Natural killer cell treated with Interleukin-12 subunit alpha and Interleukin-12 subunit beta and Interleukin-15 and Interleukin-18, amount 100 ng/mL, for 72 hours (primary cell): ENCODE measurements at places on chromosomes 13 and 19. TPM values are rescaled to one million over a fixed set of nuclear protein-coding genes. Genes with fewer than 3 reads are reported as not detected.
A peak's percentile ranks its signal among the peaks of the same experiment; 100 is the strongest.

The WDR87 gene
- not detected for total RNA-seq

DNA sequence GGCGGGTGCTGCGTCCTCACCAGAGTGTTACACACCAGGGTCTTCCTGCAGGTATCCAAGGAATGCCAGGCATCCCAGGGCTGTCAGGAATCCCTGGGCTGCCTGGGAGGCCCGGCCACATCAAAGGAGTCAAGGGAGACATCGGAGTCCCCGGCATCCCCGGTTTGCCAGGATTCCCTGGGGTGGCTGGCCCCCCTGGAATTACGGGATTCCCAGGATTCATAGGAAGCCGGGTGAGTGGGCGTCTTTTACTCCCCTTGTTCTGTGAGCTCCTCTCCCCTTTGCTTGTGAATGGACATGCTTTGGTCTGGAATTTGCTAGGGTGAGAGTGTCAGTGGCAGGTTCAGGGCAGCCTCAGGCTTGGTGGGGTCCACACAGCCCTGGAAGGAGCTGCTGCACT, 75.9 kb downstream of the RAB20 start:
- H3K4me1 ChIP-seq = no peaks in the 10 kb centered on the region
- no peaks in the 10 kb centered on the region for H3K36me3 ChIP-seq
- peak; percentile 52 for DNase-seq
- no peaks in the 10 kb centered on the region for H3K27me3 ChIP-seq
- H3K4me3 ChIP-seq = no peak overlapping the region
- no peak overlapping the region for H3K27ac ChIP-seq

The TMEM161A gene
- 38.1 TPM for total RNA-seq

DNA sequence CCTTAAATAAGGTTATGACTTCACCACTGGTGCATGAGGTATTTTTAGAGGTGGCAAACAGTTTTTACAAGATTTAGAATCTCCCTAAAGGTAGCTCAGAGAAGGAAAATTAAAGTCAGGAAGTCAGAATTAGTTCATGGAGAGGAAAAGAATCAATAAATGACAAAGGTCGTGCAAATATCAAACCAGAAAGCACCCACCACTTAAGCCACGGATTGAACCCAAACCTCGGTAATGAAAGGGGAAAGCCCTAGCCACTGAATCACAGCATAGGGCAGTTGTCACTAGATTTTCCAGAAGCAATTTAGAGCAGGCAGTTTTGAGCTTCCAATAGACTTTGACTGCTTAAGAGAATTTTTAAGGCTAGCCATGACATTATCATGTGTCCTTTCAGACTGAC, 1590.4 kb downstream of the SLITRK1 start:
- H3K27me3 ChIP-seq = no peaks in the 10 kb centered on the region
- no peak overlapping the region for H3K4me3 ChIP-seq
- no peaks in the 10 kb centered on the region for H3K36me3 ChIP-seq
- no peak overlapping the region for H3K27ac ChIP-seq
- DNase-seq = no peak
- no peaks in the 10 kb centered on the region for H3K4me1 ChIP-seq

- H3K4me1 ChIP-seq = peaks cover 50% of the 10 kb centered on the region
- no peak for DNase-seq
- no peaks in the 10 kb centered on the region for H3K27me3 ChIP-seq
- H3K36me3 ChIP-seq = no peaks in the 10 kb centered on the region
- H3K27ac ChIP-seq = peak overlapping the region; percentile 41
These were observed 726 bp upstream of the TGFB1 start for GRCh38 chr19:41354343-41354953.

- H3K36me3 ChIP-seq = no peaks in the 10 kb centered on the region
- H3K27me3 ChIP-seq = no peaks in the 10 kb centered on the region
- DNase-seq = no peak
- no peaks in the 10 kb centered on the region for H3K4me1 ChIP-seq
- no peak overlapping the region for H3K4me3 ChIP-seq
These were observed 754.8 kb upstream of the SLITRK6 start for GRCh38 chr13:86554066-86554465.

GRCh38 chr13:33639158-33639557, 178.8 kb upstream of the RFC3 start:
- no peaks in the 10 kb centered on the region for H3K4me1 ChIP-seq
- H3K27ac ChIP-seq = no peak overlapping the region
- DNase-seq = no peak
- H3K36me3 ChIP-seq = no peaks in the 10 kb centered on the region

DNA sequence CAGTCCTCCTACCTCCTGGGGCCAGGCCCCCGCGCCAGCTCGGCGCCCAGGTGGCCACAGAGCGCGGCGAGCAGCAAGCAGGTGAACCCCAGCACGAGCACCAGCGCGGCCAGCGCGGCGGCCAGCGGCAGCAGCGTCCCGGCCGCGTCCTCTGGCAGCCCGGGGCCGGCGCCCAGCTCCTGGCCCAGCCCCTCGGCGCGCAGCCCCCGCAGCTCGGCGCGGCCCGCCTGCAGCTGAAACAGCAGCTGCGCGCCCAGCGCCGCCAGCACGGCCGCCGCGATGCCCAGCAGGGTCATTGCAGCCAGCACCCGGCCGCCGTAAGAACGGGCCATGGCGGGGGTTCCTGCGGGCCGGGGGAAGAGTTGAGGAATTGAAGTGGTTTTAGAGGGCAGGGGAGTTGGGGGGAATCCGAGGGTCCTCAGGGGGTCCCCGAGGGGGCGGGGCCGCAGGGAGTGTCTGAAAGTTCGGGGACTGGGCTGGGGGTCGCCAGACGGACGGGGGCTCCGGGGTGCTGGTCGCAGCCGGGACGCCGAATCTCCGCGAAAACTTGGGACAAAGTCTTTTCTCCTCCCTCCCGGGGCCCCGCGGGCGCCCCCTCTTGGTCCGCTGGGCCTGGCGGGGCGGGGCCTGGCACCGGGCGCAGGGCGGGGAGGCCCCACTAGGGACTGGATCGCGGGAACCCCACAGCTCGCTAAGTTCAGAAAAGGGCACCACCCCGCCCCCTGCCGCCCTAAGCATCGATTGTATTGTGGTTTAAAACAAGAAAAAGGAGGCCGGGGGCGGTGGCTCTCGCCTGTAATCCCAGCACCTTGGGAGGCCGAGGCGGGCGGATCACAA, at the start of gene TMEM221:
Gene TMEM221, minus strand, starts transcription at position 538 of the 837 bp plus-strand sequence. Its CDS starts 206 bp downstream, at position 332.
- H3K4me3 ChIP-seq = peak within 1 kb of the TSS; percentile 25
- H3K27me3 ChIP-seq = peaks cover 18% of the 10 kb centered on the region
- no peak for DNase-seq
- no peak within 1 kb of the TSS for H3K27ac ChIP-seq
- H3K36me3 ChIP-seq = no peaks in the 10 kb centered on the region

- no peaks in the 10 kb centered on the region for H3K36me3 ChIP-seq
- no peaks in the 10 kb centered on the region for H3K27me3 ChIP-seq
- no peak overlapping the region for H3K4me3 ChIP-seq
- no peak for DNase-seq
- H3K4me1 ChIP-seq = peaks cover 5% of the 10 kb centered on the region
These were observed 96.6 kb downstream of the UBL3 start for GRCh38 chr13:29753618-29754472.

The DIRAS1 gene
- not detected for total RNA-seq

GRCh38 chr19:41226053-41226873, 7.2 kb downstream of the AXL start:
- H3K36me3 ChIP-seq = no peaks in the 10 kb centered on the region
- peak overlapping the region; percentile 75 for H3K4me3 ChIP-seq
- DNase-seq = no peak
- H3K27ac ChIP-seq = no peak overlapping the region
- peaks cover 6% of the 10 kb centered on the region for H3K4me1 ChIP-seq

DNA sequence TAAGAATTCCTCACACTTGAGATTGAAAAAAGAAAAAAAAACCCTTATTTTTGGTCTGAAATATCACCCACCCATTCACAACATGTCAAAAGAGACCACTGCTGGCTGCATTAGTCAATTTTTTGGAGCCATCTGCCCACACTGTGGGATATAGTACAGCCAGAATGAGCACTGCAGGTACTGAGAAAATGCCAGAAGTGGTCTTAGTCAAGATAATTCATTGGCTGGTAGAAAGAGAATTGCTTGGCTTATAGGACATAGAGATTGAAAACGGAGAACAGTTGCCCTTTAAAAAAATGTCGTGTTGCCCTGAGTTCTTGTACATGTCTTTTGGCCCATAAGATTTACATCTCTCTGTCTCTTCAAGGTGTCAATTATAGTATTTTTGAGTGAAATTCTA, 1899.5 kb downstream of the OLFM4 start:
- no peaks in the 10 kb centered on the region for H3K4me1 ChIP-seq
- no peak overlapping the region for H3K4me3 ChIP-seq
- no peaks in the 10 kb centered on the region for H3K36me3 ChIP-seq
- no peak overlapping the region for H3K27ac ChIP-seq
- DNase-seq = no peak
- no peaks in the 10 kb centered on the region for H3K27me3 ChIP-seq

The CGB7 gene
- total RNA-seq = not detected

The MBD3L3 gene
- not detected for total RNA-seq

The PALM3 gene
- total RNA-seq = not detected

DNA sequence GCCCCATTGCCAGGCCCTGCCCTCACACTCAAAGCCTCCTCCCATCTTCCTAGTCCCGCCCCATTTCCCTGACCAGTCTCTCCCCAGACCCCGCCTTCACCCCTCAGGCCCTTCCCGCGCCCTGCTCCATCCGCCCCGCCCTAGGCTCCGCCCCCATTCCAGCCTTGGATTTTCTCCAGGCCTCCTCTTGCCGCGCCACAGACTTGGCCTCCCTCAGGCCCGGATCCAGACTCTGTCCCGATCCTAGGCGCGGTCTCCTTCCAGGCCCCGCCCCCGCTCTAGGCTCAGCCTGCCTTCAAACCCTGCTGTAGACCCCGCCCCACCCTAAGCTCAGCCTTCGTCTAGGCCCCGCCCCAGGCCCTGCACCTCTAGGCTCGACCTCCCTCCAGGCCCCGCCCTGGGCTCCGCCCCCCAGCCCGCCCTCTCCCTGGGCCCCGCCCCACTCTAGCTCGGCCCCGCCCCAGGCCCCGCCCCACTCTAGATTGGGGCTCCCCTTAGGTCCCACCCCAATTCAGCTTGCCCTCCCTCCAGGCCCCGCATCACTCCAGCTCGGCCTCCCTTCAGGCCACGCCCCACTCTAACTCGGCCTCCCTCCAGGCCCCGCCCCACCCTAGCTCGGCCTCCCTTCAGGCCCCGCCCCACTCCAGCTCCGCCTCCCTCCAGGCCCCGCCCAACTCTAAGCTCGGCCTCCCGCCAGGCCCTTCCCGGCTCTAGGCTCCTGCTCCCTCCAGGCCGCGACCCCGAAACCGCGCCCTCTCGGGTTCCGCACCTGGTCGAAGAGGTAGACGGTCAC, 18.5 kb downstream of the LMTK3 start:
- H3K4me3 ChIP-seq = peak overlapping the region; percentile 67
- peaks cover 27% of the 10 kb centered on the region for H3K4me1 ChIP-seq
- peak; percentile 85 for DNase-seq

GRCh38 chr13:113555141-113555540, 29.4 kb upstream of the TFDP1 start:
- H3K36me3 ChIP-seq = peaks cover 4% of the 10 kb centered on the region
- no peak overlapping the region for H3K27ac ChIP-seq
- H3K4me3 ChIP-seq = no peak overlapping the region
- DNase-seq = no peak
- H3K4me1 ChIP-seq = no peaks in the 10 kb centered on the region

- no peaks in the 10 kb centered on the region for H3K4me1 ChIP-seq
- DNase-seq = no peak
- peak overlapping the region; percentile 23 for H3K27ac ChIP-seq
- no peak overlapping the region for H3K4me3 ChIP-seq
- no peaks in the 10 kb centered on the region for H3K36me3 ChIP-seq
These were observed 39.3 kb upstream of the KCTD4 start for GRCh38 chr13:45240143-45240542.

DNA sequence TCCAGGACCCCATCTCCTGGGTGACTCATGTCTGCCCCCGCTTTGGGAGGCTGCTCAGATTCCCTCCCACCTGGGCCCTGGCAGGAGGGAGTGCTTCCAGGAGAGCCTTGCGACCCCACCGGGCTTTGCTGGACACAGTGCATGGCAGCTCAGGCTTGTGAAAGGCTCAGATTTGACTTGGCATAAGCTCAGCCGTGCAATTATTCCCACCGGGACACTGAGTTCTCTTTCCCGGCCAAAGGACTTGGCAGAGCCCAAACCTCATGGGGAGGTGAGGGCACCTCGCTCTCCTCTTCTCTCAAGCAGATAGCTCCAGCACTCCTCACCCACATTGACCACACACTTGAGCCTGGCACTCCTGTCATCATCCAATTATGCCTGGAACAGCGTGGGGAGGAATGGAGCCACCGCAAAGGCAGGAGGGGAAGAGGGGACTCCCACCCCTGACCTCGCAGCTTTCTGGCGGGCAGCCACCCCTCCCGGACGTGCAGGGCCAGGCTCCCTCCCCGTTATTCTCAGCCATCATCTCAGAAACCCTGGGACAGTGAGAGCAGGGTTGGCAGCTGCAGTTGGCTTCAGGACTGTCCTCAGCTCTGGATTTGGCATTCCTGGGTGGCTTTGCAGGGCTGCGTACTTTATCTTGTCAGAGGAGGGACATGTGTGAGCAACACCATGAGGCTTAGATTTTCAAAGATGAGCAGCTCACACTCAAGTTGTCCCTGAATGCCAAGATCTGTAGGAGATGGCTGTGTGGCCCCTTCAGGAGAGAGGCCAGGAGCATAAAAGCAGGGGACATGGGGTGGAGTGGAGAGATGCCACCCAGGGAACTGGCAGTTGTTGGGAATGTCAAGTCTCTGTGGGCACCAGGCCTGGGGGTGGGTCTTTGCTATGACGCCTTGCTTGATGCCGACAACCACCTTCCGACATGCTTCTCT, 306.2 kb downstream of the TEX29 start:
- H3K27ac ChIP-seq = no peak overlapping the region
- H3K4me1 ChIP-seq = no peaks in the 10 kb centered on the region

The CEACAM3 gene
- total RNA-seq = not detected

The PODNL1 gene
- 0.70 TPM for total RNA-seq

The CYP4F8 gene
- not detected for total RNA-seq

The CCNE1 gene
- total RNA-seq = 33.2 TPM

DNA sequence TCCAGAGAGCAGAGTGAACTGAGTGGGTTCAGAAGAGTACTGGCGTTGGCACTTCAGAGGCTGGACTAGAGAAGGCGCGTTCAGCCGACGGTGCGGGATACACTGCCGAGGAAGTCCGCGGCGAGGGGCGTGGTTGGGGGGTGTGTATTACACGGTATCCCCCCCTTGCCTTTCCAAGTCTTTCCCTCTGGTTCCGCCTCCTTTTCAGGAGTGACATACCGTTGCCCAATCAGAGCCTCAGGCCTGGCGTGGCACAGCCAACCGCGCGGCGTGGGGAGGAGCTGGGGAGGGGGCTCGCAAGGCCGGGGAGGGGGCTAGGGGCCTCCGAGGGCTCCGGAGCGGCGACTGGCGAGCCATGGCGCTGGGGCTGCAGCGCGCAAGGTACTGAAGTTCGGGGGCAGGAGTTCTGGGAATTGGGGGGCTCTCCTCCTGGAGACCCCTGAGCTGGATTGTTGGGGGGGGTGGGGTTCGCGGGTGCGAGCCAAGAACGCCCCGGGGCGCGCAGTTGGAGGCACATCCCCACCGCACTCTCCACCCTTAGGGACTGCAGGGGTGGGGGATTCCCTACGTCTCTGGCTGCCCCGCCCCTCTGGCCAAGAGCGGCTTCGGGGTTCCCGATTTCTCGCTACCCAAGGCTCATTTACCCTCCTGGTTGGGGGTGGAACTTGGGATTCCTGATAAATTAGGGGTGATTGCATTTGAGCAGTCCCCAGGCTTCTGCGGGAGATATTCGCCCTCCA, at the start of gene HIF3A:
Gene HIF3A, plus strand, starts transcription at position 321 of the 740 bp plus-strand sequence. Its CDS starts 35 bp downstream, at position 356.
- no peaks in the 10 kb centered on the region for H3K36me3 ChIP-seq
- no peak within 1 kb of the TSS for H3K4me3 ChIP-seq
- no peak for DNase-seq
- H3K27me3 ChIP-seq = peaks cover 19% of the 10 kb centered on the region

GRCh38 chr19:3389876-3390371, 23.5 kb downstream of the NFIC start:
- no peaks in the 10 kb centered on the region for H3K27me3 ChIP-seq
- H3K4me3 ChIP-seq = no peak overlapping the region
- no peak for DNase-seq
